ENCODE measurements at places on chromosomes 4 and X. TPM values are rescaled to one million over a fixed set of nuclear protein-coding genes. Genes with fewer than 3 reads are reported as not detected.
A peak's percentile ranks its signal among the peaks of the same experiment; 100 is the strongest.

Gene NAA11
- 0.02 TPM for polyA plus RNA-seq

DNA sequence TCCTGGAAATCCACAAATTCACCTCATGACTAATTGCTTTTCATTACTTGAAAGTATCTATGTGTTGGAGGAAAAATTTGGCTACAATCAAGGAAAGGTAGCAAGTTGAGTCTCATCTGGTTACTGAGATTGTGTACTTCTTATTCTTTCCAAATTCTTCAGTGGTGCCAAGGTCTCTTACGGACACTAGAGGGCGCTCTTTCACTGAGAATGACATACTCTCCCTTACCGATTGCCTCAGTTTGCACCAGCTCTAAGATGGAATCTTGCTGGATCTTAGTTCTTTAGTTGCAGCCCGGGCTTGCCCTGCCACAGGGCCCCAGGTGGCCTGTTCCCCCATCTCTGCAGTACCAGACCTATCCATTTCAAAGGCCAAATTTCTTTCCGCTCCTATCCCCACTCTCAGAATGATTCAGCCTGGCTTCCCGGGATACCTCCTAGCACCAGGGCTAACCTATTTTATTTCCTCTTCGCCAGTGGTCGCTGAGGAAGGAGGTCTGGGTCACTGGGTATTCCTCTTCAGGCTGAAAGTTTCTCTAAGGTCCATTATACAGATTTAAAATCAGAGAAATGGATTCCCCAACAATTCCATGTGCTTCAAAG, 24.6 kb upstream of the GPR50 start:
- H3K27me3 ChIP-seq = no peaks in the 10 kb centered on the region
- no peak overlapping the region for H3K27ac ChIP-seq
- no peaks in the 10 kb centered on the region for H3K4me1 ChIP-seq
- H3K36me3 ChIP-seq = no peaks in the 10 kb centered on the region
- peak; percentile 30 for DNase-seq

Gene FGF5
- 0.02 TPM for polyA plus RNA-seq

- no peak overlapping the region for H3K4me3 ChIP-seq
- H3K4me1 ChIP-seq = no peaks in the 10 kb centered on the region
- peak; percentile 15 for DNase-seq
- H3K27ac ChIP-seq = no peak overlapping the region
Observed at GRCh38 chr4:38242822-38243387, 282.7 kb downstream of the PTTG2 start.

Gene COX7B2
- polyA plus RNA-seq = not detected

Gene DCHS2
- polyA plus RNA-seq = 0.07 TPM

Gene NCAPG
- polyA plus RNA-seq = 4.6 TPM

GRCh38 chr4:124329134-124329533, 383.4 kb downstream of the ANKRD50 start:
- no peaks in the 10 kb centered on the region for H3K4me1 ChIP-seq
- no peak overlapping the region for H3K4me3 ChIP-seq
- H3K27ac ChIP-seq = no peak overlapping the region
- H3K27me3 ChIP-seq = no peaks in the 10 kb centered on the region

- no peak overlapping the region for H3K4me3 ChIP-seq
- no peak for DNase-seq
- H3K27me3 ChIP-seq = no peaks in the 10 kb centered on the region
- H3K4me1 ChIP-seq = peaks cover 36% of the 10 kb centered on the region
- H3K27ac ChIP-seq = no peak overlapping the region
Observed at GRCh38 chr4:78612398-78613178, 61.0 kb downstream of the ANXA3 start.

GRCh38 chr4:89331686-89332544, 24.3 kb upstream of the GPRIN3 start:
- DNase-seq = no peak
- no peaks in the 10 kb centered on the region for H3K36me3 ChIP-seq
- no peak overlapping the region for H3K27ac ChIP-seq
- H3K27me3 ChIP-seq = no peaks in the 10 kb centered on the region

Gene ZNF630
- 1.7 TPM for polyA plus RNA-seq

Gene GAGE12E
- polyA plus RNA-seq = not detected

DNA sequence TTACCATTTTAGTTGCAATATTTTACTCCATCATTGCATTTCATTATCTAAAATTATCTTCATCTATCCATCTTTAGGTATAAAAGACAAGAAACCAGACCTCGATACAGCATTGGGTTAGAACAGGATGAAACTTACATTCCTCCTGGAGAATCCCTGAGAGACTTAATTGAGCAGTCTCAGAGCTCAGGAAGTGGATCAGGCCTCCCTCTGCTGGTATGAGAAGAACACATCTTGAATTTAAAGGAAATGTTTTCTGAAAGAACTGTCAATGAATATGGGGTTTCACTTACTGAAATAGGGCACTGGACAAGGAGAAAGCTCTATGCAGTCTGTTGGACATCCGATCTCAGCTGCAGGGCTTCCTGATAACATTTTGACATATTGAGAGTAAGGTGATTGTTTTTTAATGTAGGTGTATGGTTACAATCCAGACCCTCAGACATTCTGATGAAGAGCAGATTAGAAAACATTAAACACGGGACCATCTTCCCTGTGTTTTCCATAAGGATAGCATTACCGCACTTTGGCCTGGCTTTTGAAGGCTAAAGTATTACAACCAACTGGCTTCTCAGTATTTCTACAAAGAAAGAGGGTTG, 367.2 kb downstream of the BMPR1B start:
- peaks cover 7% of the 10 kb centered on the region for H3K36me3 ChIP-seq
- no peaks in the 10 kb centered on the region for H3K27me3 ChIP-seq
- peak; percentile 3 for DNase-seq
- H3K4me3 ChIP-seq = no peak overlapping the region
- H3K27ac ChIP-seq = no peak overlapping the region

Gene CWH43
- polyA plus RNA-seq = 1.3 TPM

Gene ATP2B3
- 0.02 TPM for polyA plus RNA-seq

Gene GLRA2
- under 0.01 TPM for polyA plus RNA-seq

DNA sequence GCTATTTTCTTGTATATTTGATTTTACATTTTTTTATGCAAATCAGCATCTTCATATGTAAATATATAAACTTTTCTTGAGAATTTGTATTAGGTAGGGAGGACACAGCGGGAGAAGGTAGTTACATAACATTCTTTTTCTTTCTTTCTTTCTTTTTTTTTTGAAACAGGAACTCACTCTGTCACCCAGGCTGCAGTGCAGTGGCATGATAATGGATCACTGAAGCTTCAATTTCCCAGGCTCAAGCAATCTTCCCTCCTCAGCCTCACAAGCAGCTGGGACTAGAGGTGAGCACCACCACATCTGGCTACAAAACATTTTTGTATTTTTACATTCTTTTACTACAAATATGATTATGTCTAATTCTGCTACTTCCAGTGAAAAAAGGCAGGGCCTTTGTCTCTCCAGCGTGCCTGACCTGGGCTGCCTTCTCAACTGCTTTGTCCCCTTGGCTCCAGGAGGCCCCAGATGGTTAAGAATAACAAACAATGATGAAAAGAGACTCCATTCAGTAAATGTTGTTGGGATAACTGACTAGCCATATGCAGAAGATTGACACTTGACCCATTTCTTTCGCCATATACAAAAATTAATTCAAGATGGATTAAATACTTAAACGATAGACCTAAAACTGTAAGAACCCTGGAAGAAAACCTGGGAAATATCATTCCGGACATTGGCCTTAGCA, 46.5 kb upstream of the FAT4 start:
- H3K27me3 ChIP-seq = no peaks in the 10 kb centered on the region
- H3K36me3 ChIP-seq = no peaks in the 10 kb centered on the region
- no peak overlapping the region for H3K4me3 ChIP-seq
- DNase-seq = no peak
- no peak overlapping the region for H3K27ac ChIP-seq

DNA sequence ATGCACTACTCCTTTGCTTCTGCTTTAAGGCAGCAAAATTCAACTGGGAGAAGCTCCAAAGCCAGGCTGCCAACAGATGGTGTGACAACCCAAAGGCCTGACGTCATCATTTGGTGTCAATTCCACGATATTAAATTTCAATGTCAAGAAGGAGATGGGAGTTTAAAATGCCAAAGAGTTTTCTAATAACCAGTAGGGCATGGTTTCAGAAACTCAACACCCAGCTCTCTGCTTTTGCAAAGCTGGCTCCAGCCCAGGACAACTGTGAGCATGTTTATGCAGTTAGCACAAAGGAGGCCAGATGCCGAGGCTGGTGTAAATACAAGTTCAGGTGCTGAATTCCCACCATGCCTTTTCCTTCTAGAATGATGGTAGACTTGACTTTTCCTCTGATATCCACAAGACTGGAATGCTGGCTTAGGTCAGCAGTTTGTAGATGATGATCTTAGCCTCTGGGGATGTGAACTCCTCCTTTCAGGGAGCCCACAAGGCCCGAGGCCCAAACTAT, 67.3 kb downstream of the AFAP1 start:
- H3K4me3 ChIP-seq = no peak overlapping the region
- H3K36me3 ChIP-seq = no peaks in the 10 kb centered on the region
- H3K4me1 ChIP-seq = no peaks in the 10 kb centered on the region
- DNase-seq = no peak

DNA sequence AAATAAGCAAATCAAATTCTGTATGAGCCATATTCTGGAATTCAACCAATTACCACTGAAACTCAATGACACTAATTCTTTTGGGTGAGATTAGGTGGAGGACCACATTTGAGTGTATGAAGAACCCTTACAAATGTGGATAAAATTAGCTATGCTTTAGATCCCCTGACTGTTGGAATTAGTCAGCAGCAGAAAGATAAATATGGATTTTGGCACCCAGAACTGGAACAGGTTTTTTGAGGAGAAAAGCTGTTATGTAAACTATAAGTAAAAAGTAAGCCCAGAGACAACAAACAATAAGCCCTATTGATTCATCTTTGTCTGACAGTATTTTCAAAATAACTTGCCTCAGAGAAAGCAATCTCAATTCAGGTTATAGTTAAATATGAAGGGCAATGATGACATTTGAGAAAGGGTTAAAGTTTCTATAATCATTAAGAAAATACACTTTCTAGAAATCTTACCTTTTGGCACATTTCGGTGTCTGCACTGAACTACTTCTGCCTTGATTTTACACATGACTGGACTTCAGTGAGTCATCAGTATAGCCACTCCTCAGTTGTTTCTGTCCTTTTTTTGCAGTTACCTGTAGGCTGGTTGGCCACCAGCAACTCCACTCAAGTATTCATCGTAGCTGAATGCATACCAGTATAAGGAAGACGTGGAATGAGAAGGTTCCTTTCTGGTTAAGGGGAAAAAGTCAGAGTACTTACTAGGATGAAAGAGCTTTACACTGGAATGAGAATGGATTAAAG, 80.0 kb downstream of the KCTD8 start:
- H3K27ac ChIP-seq = no peak overlapping the region
- H3K27me3 ChIP-seq = no peaks in the 10 kb centered on the region
- no peaks in the 10 kb centered on the region for H3K36me3 ChIP-seq

- no peak for DNase-seq
- no peaks in the 10 kb centered on the region for H3K4me1 ChIP-seq
- H3K27me3 ChIP-seq = no peaks in the 10 kb centered on the region
- H3K4me3 ChIP-seq = no peak overlapping the region
- H3K36me3 ChIP-seq = no peaks in the 10 kb centered on the region
- H3K27ac ChIP-seq = no peak overlapping the region
Observed at GRCh38 chr4:104507112-104507511, 12.4 kb upstream of the CXXC4 start.

GRCh38 chr4:74005528-74005927, 7.1 kb upstream of the CXCL5 start:
- no peak for DNase-seq
- no peaks in the 10 kb centered on the region for H3K27me3 ChIP-seq
- no peaks in the 10 kb centered on the region for H3K36me3 ChIP-seq
- no peaks in the 10 kb centered on the region for H3K4me1 ChIP-seq
- no peak overlapping the region for H3K4me3 ChIP-seq
- H3K27ac ChIP-seq = no peak overlapping the region

DNA sequence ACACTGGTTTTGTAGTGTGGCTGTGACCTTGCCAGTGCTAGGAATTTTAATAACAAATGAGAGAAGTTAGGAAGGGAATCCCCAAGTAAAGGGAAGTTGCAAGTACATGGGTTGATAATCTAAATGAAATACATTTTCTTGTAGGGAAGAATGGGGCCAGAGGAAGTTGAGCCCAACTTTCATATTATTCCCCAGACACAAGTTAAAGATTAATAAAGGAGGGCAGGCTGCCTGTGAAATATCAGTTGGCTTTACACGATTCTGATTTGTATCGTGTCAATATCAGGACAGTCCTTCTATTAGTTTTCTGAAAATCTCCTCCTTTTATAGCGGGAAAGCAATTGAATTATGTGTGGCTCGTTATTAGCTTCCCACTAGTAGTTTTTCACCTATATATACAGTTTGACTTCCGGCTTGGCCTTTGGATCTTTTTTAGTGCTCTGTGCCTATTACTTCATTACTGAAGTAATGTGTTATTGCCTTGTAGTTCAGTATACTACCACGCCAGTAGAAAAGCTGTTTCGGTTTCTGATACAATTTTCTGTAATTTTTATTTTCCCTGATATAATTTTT, 1.7 kb downstream of the PDLIM5 start:
- peak overlapping the region; percentile 73 for H3K4me3 ChIP-seq
- H3K27me3 ChIP-seq = no peaks in the 10 kb centered on the region
- no peak for DNase-seq
- no peaks in the 10 kb centered on the region for H3K36me3 ChIP-seq

- H3K36me3 ChIP-seq = no peaks in the 10 kb centered on the region
- no peaks in the 10 kb centered on the region for H3K27me3 ChIP-seq
- H3K27ac ChIP-seq = no peak overlapping the region
- no peaks in the 10 kb centered on the region for H3K4me1 ChIP-seq
Observed at GRCh38 chr4:40564004-40564403, 65.7 kb downstream of the RBM47 start.

DNA sequence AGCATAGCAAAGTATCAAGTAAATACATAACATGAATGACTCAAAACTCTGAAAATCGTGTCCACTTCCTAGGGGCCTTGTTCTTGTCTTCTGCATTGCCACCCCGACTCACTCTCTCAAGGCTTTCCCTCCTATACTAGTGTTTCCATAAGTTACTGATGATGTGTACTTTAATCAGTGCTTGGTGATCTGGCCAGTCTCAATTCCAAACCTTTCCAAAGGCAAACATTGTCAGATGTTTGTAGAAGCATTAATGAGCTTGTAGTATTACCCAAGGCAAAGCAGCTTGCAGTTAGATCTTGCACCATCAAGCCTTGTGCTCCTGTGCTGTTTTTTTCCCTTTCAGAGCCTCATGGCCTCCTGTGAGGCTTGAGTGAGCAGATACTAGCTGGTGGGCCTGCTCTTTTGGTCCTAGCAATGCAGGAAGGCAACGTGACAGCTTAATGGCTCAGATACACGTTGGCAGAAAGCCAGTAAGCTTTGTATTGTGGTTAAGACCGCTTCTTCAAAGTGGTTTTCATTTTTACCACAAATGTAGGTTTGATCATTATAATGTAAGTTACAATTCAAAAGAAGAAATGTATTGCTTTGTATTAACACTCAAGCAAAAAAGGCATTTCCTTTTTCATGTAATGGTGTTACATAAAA, 51.8 kb downstream of the RBPJ start:
- DNase-seq = peak; percentile 35
- H3K36me3 ChIP-seq = no peaks in the 10 kb centered on the region
- no peaks in the 10 kb centered on the region for H3K27me3 ChIP-seq
- H3K27ac ChIP-seq = no peak overlapping the region
- no peak overlapping the region for H3K4me3 ChIP-seq

Gene TRIM61
- polyA plus RNA-seq = 1.3 TPM

Gene RNF212
- polyA plus RNA-seq = 11.2 TPM

GRCh38 chrX:48003367-48003757, 427 bp downstream of the ZNF182 start:
- H3K36me3 ChIP-seq = no peaks in the 10 kb centered on the region
- no peak for DNase-seq
- H3K4me1 ChIP-seq = no peaks in the 10 kb centered on the region
- H3K27ac ChIP-seq = peak overlapping the region; percentile 90
- H3K27me3 ChIP-seq = no peaks in the 10 kb centered on the region
- H3K4me3 ChIP-seq = peak overlapping the region; percentile 66
